Activated T-helper 1 cell treated with Interleukin-2 at 50 U/mL for 16 hours (primary cell): ENCODE measurements at places on chromosomes 7 and 10.

GRCh38 chr7:146126767-146127509, 10.3 kb downstream of the CNTNAP2 start:
- no peak for DNase-seq

GRCh38 chr7:151631570-151631952, 111.9 kb upstream of the RHEB start:
- DNase-seq: peak; percentile 0

DNA sequence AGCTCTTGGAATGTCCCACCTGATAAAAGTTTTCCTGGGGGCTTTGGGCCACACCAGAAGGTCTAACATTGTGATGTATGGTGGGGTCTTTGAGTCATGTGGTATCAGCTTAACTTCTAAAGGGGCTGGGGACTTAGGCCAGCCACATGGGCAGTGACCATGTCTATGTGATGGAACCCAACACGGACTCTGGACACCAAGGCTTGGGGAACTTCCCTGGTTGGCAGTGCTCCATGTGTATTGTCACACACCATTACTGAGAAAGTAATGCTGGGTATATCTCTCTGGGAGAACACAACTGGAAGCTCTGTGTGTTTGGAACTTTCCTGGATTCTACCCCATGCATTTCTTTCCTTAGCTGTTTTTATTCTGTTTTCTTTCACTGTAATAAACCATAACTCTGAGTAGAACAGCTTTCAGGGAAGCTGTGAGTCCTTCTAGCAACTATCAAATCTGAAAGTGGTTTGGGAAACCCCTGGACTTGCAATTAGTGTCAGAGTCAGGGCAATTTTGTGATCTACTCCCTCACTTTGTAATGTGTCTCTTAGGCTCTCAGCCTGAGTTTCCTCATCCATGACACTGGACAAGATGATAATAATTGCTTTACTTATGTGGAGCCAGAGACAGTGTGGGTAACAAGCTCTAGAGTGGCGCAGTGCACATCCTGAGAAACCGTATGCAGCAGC, 28.4 kb upstream of the AGK start:
- no peak for DNase-seq

DNA sequence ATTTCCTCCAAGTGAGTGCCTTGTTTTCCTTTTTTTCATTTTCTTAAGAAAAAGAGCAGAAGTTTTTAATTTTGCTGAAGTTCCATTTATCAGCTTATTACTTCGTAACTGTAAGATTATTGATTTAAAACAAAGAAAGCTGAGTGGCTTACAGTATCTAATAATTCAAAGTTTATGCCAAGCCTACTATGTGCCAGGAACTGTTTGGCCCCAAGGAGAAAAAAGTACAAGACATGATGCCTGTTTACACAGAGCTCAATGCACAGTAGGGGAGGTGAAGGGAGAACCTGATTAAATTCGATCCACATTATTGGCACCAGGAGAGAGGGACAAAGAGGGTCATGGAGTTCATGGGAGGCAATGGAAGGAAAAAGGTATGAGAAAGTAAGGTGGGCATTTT, 419.3 kb upstream of the ZMIZ1 start:
- no peak for DNase-seq

- DNase-seq: no peak
These were observed 3.3 kb downstream of the SUN3 start for GRCh38 chr7:48025624-48026023.

- DNase-seq: no peak
These were observed 19.4 kb upstream of the ARPC1B start for GRCh38 chr7:99355098-99355497.

DNA sequence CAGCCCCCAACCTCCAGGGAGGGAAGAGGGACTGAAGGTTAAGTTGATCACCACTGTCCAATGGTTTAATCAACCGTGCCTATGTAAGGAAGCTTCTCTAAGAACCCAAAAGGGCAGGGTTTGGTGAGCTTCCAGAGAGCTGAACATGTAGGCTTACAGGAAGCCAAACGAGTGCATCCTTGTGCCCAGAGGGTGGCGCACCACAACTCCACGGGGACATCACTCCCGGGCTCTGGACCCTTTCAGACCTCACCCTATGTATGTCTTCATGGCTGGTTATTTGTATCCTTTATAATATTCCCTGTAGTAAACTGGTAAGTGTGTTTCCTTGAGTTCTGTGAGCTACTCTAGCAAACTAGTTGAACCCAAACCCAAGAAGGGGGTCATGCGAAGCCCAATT, 11.5 kb upstream of the NFKB2 start:
- no peak for DNase-seq

DNA sequence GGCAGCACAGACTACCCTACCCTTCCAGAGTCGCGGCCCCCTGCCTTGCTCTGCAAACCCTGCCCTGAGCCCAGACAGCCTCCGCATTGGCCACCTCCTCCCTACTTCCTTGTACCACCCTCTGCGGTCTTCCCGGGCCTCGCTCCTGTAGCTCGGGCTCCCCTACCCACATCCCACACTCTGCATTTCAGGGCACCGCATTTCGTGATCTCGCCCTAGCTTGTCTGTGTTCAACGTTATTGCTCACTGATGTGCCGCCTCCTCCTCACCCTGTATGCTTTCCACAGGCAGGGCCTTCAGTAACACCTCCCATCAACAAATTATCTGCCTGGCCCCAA, 6.6 kb downstream of the PDIA4 start:
- DNase-seq: no peak

DNA sequence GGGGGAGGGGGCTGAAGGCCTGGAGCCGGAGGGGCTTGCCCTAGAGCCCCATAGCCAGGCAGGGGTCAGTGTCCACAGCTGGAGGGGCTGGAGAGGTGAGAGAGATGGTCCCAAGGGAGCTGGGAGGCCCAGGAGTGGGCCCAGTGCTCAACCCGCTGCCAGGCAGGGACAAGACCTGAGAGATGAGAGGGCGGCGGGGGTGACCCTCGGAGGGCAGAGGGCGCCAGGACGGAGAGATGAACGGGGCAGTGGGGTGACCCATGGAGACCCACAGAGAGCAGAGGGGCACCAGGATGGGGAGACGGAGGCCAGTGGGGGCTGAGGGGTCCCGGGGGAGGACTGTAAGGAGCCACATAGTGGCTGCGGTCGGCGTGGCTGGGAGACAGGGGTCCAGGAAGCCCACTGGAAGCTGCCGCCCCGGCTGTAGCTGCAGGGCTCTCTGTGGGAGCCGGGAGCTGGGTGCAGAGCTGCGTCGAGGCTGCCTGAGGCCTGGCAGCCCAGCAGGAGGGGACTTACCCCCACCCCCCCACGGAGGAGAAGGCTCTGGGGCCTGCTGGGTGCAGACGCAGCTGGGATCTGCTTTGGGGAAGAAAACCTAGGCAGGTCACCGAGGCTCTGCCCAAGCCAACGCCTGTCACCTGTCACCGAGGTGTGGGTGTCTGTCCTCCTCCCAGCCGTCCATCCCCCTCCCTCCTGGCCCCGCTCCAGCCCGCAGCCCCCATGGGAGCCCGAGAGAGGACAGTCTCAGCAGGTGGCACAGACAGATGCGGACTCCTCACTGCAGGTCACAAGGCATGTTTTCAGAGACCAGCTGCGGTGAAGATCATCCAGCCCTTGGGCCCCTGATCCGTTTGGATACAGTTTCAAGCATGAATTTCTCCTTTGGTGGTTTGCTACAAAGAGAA, 25.1 kb downstream of the PWWP2B start:
- DNase-seq: no peak

GRCh38 chr7:12635830-12636229, 51.6 kb upstream of the ARL4A start:
- DNase-seq: no peak

DNA sequence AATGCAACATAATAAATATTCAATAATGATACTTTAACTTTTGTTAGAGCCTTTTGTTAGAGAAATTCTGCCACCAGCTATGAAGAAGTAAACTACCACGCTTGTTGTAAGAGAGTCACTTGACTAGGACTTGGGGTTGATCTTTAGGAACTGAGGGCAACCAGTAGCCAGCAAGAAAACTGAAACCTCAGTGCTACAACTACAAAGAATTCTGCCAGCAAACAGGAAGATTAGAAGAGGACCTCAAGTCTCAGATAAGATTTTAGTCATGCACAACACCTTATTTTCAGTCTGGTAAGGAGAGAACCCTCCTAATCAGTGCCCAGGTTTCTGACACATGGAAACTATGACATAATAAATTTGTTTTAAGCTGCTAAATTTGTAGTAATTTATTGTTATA, 498.3 kb upstream of the STEAP1 start:
- no peak for DNase-seq

- DNase-seq: no peak
These were observed 672.9 kb upstream of the LRRTM3 start for GRCh38 chr10:66252986-66253385.

- DNase-seq: no peak
These were observed 81.8 kb downstream of the THSD7A start for GRCh38 chr7:11750191-11750590.

- no peak for DNase-seq
These were observed 48.5 kb downstream of the NXPH1 start for GRCh38 chr7:8481752-8482446.

GRCh38 chr7:132690174-132690573, 113.9 kb upstream of the PLXNA4 start:
- no peak for DNase-seq

DNA sequence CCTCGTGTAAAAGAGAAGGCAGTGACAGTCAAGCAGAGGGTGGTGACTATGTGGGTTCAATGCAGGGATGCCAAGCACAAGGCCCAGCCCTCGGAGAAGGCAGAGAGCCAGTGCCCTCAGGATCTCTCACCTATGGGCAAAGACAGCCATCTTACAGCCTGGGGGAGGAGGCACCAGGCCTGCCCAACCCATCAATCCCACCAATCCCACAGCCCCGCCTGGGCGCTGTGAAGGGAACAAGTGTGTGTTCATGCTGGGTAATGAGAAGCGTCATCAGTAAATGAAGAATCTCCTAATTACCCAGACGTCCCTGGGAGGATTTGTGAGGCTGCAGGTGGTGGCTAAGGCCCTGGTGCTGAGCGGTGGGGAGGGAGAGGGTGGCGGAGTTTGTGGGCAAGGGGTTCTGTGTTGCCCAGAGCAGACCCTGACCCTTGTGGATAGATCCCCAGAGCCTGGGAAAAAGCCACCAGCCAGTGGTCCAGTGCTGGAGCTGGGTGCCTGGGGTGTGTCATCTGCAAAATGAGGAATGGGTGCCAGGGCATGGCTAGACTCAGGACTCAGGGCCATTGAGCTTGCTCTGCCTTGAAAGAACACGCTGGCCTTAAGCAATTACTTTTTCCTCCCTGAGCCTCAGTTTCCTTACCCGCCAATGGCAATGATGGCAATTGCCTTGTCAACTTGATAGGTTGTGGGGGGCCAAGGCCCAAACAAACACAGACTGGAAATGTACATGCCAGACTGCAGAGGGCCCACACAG, 128.1 kb upstream of the UNC5B start:
- DNase-seq: no peak

DNA sequence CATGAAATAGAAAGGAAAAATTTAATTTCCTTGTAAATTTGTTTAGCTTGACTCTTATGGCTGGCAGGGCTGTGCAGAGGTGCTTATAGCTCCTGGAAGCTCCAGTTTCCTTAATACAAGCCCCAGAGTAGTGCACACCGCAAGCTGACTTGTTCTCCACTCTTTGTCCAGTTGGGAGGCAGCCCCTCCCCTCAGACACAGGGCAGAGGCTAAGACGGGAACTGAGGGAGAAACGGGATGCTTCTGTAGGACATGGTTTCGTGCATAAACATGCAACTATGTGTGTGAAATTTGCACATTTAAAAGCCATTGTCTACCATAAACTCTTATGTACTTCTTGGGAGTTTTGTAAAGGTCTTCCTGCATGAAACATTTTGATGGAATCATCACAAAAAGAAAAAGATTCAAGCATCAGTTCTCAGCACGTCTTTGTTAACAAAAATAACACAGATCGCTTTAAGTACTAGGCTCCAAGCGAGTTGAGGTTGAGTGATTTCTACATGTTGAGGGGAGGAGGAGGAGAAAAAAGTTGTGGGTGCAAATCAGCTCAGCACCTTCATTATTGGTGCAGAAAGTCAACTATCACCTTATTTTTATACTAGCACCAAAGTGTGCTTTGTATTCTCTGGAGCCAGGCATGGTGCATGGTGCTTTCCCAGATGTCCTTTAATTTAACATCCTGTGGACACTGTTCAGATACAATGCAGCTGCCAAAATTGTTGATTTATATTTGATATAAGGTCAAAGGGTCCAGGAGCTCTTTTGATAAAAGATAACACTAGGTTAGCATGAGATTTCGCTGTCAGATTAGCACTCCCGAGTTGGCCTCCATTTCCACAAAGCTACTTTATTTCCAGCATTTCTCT, 124.5 kb downstream of the CHN2 start:
- no peak for DNase-seq

DNA sequence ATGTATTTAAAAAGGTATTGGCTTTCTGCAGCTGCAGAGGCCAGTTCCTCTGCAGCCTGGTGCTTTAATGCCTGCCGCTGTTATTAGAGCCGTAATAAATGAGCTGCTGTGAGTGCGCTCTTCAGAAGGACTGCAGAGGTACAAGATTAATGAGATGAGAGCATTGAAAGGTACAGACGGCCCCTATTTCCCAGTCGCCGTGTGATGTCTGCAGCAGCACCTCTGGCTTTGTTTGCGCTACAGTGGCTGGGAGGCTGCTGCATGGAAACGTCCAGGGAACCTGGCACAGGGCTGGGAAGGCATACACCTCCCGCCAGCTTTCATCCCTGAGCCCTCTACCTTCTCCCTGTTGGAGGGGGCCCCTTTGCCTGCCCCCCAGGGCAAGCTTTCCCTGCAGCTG, 383.8 kb upstream of the ZMIZ1 start:
- no peak for DNase-seq

GRCh38 chr7:110987127-110987693, 103.7 kb upstream of the LRRN3 start:
- DNase-seq: no peak

GRCh38 chr7:19815546-19815945, 42.1 kb upstream of the TMEM196 start:
- DNase-seq: no peak

DNA sequence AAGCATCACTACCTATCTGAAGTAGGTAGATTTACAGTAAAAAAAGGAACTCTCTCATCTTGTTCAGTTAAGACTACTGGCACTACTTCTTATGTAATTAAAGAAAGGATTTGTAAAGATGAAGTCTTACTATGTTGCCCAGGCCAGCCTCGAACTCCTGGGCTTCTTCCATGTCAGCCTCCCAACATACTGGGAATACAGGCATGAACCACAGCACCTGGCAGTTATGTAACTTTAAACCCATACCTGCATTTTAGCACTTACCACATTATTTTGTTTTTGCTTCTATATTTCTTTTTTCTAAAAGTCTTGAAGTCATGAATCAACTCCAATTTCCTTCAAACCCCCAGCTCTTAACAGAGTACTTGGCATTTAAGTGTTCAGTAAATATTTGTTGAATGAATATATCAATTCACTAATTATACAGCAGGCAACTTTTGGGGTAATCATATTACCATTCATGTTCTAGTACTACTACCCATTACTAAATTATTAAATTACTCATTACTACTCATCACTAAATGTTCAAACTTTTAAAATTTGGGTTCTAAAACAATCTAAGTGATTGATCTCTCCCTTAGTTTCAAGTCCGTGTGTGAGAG, 31.6 kb upstream of the CCDC71L start:
- DNase-seq: no peak

DNA sequence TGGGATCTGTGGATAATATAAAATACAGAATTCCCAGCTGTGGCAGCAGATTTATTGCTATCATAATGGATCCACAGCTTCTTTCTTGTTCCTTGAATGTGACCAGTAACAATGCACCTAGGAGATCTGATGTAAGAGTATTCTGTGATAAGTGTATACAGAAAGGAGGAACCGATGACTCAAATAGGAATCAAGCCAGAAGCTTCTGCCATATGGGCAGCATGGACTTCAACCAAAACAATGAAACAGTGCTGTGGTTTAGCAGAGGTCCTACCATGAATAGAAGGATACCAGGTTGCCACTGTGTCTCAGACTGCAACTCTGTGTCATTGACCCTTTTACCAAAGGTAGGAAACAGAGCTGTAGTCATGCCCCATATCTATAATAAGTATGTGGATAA, 81.8 kb downstream of the PTPRZ1 start:
- DNase-seq: no peak
